ENCODE measurements at places on chromosomes 3 and 15.

GRCh38 chr15:89888214-89888804, 5.5 kb downstream of the AP3S2 start:
- no peak for DNase-seq

GRCh38 chr3:181879926-181880325, 168.2 kb downstream of the SOX2 start:
- DNase-seq: no peak

GRCh38 chr15:100476805-100477204, 51.9 kb downstream of the CERS3 start:
- DNase-seq: no peak

- no peak for DNase-seq
Measured at GRCh38 chr15:41620536-41621199, 39.5 kb upstream of the MGA start.

GRCh38 chr15:41241221-41241964, 10.3 kb downstream of the CHP1 start:
- no peak for DNase-seq

DNA sequence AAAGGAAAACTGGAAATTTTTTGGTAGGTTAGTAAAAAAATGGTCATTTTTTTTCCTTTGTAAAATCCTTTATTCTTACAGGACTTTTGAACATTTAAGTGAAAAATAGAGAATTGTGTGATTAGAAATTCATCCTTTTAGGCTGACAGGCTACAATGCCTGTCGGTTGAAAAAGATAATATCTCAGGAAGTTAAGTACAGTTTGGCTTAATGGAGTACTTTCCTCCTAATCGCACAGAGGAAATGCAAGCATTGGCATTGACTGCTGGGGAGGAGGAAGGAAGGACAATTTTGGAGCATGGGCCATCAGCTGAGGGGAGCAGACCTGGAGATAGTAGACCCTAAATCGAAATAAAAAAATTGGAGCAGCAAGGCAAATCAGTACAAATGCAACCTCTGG, 135.1 kb upstream of the ICE2 start:
- no peak for DNase-seq

- no peak for DNase-seq
Measured at GRCh38 chr3:11206316-11206715, 52.0 kb downstream of the HRH1 start.

GRCh38 chr3:170033489-170033888, 4.3 kb upstream of the GPR160 start:
- DNase-seq: no peak

DNA sequence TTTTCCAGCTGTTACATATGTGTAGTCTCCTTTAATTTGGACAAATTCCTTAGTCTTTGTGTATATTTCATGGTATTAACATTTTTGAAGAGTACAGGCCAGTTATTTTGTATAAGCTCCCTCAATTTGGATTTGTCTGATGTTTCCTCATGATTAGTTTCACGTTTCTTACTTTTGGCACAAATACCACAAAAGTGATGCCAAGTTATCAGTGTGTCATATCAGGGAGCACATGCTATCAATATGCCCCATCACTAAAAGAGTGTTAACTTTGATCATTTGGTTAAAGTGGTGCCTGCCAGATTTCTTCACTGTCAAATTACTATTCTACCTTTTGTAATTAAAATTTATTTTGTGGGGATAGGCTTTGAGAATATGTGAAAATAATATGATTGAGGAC, 14.6 kb downstream of the PCNP start:
- no peak for DNase-seq

DNA sequence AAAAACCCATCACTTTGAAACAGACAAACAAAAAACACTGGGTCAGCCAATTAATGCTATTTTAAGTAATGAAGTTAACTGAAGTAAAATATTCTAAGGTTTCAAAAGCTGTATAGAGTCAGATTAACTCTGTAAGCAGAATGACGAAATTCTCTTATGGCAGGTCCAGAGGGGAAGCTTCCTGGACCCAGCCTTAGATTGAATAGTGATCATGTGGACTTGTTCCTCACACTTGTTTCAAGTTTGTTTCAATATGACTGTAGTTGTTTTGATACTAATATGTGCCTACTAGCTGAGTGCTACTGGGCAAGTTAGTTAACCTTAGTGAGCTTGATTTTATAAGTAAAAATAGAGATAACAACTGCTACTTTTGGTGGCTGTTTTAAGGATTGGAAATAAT, 32.6 kb downstream of the PLS1 start:
- DNase-seq: no peak

- DNase-seq: no peak
Measured at GRCh38 chr15:76533995-76534394, 197.4 kb downstream of the ISL2 start.

DNA sequence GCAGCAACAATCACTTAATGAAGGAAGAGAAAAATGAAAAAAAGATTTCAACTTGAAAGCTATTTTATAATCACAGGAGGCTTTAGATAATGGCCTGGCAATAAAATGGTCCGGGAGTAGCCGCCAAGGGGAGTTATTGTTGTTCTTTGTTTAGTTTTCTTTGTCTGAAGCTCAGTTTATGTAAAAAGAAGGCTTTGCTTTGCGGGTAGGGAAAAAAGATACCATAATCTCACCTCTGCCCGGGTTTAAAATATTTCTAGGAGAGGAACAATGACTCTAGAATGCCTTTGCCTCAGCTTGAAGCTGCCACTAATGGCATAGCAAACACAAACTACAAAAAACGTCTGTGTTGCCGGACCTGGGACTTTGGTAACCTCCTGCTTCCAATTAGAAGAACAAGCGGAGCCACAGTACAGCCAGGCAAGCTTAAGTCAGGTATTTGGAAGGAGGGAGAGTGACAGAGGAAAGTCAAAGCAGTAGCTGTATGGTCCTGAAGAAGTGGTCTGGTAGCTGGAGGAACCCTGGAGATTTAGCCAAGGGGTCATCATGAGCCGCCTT, 764.5 kb downstream of the TUSC7 start:
- no peak for DNase-seq

GRCh38 chr3:43334976-43335375, 48.6 kb downstream of the SNRK start:
- no peak for DNase-seq

DNA sequence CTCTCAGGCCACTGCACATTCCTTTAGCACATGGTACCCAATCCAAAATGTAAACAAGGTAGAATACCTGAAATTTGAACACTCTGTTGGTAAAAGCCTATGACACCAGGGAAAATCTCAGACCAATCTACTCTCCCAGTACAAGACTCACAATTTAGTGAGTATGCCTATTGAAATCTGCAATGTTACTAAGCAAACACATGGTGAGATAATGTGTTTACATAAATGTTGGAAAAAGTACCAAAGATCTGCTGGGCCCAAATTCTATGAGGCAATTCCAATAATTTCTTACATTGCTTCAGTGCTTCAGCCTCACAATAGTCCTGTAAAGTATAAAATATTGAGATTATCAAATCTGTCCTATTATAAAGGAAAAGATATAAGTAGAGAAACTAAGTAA, 536.1 kb downstream of the PYDC2 start:
- no peak for DNase-seq

- no peak for DNase-seq
Measured at GRCh38 chr15:57031605-57032004, 113.2 kb downstream of the TCF12 start.

DNA sequence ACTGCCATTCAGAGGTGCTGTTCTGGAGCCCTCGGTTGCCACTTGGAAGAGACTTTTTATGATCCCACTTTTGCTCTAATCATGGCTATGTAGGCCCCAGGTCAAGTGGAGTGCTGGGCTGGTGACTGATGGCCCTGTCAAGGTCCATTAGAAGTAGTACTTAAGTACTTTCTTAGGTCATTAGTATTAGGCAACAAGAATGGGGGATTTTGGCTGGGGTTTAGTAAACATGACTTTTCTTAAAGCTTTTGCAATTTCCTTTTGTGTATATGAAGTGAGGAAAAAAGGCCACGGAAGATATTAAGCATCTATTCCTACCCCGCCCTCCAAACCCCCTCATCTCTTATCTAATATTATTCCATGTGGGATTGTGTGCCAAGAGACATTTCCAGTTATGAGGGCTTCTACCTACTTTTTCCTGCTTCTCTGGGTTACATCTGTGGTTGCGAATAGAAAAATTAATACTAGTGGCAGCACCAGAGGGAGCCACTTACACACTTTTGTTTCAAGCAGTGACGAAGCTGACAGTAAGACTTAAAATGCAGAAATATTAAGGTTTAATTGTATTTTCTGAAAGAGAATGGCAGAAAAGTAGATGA, 13.9 kb downstream of the NLGN1 start:
- DNase-seq: no peak

GRCh38 chr3:167929968-167930367, 165.8 kb downstream of the GOLIM4 start:
- DNase-seq: no peak

GRCh38 chr3:42066516-42067181, 24.5 kb upstream of the TRAK1 start:
- no peak for DNase-seq

DNA sequence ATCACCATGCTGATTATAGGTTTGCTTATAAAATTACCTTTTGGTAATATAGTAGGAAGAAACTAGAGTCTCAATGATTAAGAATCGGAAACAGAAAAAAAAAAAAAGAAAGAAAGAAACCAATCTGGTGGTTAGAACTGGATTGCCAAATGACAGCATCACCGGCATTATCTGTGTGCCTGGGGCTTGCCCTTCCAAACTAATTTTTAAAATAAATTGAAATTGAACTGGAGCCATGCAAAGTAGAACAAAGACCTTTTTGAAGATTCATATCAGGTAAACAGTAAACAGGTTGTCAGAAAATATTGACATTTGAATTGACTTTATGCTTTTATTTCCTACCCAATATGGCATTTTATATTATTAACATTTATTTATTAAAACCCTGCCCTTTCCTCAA, 11.2 kb upstream of the CPB1 start:
- DNase-seq: no peak

- no peak for DNase-seq
Measured at GRCh38 chr15:101171954-101172353, 79.9 kb downstream of the CHSY1 start.

DNA sequence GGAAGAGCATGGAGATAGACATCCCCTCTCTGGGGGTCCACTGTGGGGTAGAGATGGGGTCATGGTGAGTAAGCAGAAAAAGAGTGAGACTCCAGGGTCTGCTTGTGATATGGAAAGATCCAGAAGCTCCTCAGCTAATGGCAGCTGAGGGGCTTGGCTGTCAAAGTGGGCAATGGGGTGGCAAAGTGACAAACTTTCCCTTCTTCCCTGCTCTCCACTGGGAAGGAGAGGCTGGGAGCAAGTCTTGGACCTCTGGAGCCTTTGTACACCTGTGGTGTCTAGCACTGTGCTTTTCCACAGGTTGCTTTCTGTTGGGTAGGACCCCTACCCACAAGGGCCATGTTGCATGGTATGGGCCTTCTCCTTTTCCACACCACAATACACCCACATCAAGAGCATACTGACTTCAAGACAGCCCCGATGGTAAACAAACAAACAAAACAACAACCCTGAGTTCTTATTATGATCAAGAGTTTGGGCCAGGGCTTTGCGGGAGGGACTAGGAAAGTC, 3.5 kb downstream of the ITGA11 start:
- peak; percentile 19 for DNase-seq

DNA sequence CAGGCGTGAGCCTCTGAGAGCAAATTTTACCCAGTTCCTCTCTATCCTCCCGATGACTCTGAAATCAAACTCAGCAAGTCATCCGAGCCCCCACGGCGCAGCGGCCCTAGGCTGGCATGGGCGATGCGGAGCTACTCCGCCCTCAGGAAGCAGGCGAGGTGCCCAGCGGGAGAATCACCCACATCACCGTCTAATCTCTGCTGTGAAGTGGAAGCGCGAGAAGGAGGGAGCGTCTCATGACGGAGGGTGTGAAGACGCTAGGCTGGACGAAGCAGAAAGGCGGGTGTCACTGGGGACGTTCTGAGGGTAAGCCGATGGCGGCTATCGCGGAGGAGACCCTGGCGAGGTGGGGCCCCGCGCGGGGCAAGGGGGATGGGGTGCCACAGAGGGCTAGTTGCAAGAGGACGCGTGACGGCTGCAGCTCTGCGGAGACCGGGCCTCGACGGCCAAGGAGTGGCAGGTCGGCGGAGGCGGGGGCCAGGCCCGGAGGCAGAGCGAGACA, 9.1 kb upstream of the GNAI2 start:
- DNase-seq: no peak

GRCh38 chr15:74375303-74375693, 7.9 kb upstream of the CYP11A1 start:
- DNase-seq: peak; percentile 79

DNA sequence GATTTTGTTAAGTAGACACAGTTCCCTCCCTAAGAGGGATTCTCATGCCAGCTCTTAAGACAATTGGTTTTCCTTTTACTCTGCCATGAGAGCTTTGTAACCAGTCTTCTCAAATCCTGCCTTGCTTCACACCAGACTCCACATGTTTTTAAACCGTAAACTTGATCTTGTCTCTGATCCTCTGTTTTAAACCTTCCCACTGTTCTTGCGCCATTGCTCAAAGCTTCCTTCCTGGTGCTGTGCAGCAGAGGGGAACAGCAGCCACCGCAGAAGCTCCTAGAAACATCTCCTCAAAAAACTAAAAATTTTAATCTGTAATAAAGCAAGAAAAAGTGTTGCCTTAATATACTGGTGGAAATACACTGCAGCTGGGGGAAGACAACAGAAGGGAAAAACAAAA, 154.5 kb upstream of the SATB1 start:
- DNase-seq: no peak

- no peak for DNase-seq
Measured at GRCh38 chr3:131756405-131756804, 253.6 kb upstream of the MRPL3 start.

GRCh38 chr3:56123487-56123886, 344.8 kb downstream of the ERC2 start:
- DNase-seq: no peak

DNA sequence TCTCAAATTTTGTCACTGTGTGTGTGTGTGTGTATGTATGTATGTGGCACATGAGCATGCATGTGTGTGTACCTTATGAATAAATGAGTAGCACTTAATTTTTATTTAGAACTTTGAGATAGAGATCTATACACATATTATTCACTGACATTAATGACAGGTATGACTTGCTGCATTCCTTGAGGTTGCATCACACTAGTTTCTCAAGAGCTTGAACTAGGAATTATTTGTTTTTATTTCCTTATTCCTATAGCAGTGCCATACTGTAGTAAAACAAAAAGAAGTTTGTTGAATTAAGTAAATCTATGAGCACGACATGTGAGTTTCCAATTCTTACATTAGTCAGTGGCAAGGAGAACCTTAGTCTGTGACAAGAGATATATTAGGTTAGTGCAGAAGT, 943.9 kb downstream of the ROBO1 start:
- no peak for DNase-seq

GRCh38 chr3:162863579-162863978, 1367.0 kb downstream of the OTOL1 start:
- DNase-seq: no peak

Measured in right forelimb (tissue), 1 donor.